ENCODE measurements at places on chromosomes 6 and 20.

DNA sequence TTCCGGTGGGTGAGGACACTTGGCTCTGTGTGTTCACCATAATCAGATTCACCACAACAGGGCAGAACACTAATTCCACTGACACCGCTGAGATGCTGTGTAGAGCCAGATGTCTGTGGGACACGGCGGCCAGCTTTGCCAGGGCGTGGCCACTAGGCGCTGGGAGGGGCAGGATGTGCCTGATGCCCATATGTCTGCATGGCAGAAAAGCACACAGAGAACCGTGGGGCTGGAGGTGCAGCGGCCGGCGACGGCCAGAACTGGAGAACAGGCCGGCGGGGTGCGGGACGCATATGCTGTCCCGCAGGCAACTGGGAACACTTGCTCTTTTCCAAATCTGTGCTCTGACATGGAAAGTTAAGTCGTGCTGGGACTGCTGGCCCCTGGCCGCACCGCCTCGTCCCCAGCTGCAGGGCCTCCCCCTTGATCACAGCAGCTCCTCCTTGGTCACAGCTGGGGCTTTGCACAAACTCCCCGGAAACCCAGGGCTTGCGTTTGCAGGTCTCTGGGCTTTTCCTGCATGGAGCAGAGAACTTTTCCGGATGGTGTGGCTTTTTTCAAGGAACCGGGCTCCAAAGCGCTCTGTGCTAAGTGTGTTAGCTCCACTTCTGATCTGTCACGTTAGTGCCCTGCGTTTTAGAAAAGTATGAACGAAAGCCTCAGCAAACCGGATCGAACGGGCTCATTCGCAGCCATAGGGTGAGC lies 31.1 kb downstream of the NTSR1 start:
- no peak for DNase-seq

DNA sequence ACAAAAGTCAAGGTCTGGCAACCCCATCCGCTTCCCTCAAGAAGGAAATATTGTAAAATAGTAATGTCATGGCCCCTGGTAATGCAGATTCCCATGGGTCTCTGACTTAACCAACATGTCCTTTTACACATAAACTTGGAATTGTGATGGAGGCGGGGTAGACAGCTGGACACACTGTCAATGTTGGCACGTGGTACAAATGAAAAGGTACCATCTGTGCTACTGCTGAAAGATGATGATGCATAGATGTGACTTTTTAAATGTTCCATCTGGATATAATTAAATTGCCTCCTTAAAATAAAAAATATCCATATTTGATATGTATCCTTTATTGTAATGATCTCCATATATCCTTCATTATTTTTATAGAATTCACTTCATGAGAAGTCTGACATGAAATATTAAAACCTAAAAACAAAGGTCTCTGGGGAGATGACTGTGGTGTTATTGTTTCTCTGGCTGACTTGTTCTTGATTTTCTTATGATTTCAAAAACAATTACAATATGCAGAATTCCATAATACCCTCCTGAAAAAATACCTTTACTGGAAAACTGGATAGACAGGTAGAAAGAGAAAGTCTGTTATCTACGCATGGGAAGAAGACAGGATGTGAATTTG lies 104.5 kb downstream of the MKKS start:
- no peak for DNase-seq

GRCh38 chr6:157520596-157521361 lies 139.8 kb downstream of the ZDHHC14 start:
- no peak for DNase-seq

GRCh38 chr6:37709932-37710555 lies 12.4 kb upstream of the MDGA1 start:
- no peak for DNase-seq

Data from right renal cortex interstitium (tissue), 3 donors.